ENCODE measurements at places on chromosomes 3 and 15.

- no peak for DNase-seq
Observed at GRCh38 chr15:80736560-80736959, 41.5 kb downstream of the ABHD17C start.

- DNase-seq = no peak
Observed at GRCh38 chr3:81666502-81667121, 94.8 kb downstream of the GBE1 start.

DNA sequence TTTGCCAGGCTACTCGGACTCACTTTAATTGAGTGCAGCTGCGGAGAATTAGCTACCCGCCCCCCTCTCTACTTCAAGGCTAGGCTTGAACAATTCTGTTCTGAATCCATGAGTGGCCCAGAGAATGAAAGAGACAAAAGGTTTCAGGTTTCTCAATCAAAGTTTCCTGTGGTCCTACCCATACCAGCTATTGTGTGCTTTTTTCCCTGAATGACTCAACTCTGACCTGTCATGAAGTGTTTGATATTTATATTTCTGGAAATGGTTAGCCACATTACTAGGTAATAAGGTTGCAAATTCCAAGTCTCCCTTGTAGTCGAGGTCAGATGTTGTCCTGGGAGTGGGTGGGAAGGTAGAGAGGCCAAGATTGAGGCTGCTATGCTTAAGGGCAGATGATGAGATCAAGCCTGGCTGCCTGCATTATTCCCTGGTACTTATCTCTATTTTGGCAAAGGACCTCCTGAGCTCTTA, 392.7 kb upstream of the TBL1XR1 start:
- DNase-seq = no peak

GRCh38 chr3:25663347-25663868, 1.3 kb downstream of the TOP2B start:
- peak; percentile 71 for DNase-seq

DNA sequence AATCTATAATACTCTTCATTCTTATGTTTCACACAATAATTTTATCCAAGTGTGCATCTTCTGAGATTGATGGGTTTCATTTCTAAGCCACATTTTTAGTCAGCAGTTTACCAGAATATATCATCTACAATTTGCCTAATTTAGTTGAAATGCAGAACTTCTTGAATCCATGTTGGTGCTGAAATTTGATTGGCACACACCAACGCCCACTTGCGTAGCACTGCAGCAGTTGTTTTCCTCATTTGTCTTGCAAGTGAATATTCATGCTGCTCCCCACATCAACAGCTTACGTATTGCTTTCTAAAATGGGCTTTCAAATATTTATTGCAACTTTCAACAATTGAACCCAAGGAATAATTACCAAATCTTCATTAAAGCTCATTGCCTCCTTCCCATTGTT, 87.8 kb upstream of the CTDSPL start:
- no peak for DNase-seq

GRCh38 chr3:155553780-155554179, 191.1 kb downstream of the PLCH1 start:
- no peak for DNase-seq

DNA sequence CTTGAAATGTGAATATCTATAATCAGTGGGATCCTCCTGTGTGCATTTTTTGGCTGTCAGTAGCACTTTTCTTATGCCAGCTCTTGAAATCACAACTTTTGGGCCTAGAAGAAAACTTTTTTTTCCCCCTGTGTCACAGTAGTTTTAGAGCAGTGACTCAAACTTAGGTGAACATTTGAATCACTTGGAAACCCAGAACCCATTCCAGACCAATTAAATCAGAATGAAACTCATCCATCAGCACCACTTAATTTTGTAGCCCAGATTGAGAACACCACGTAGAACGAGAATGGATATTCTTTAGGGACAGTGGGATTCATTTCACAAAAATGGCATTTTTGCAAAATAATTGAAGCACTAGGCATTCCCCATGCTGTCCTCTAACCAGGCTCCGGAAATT, 224.8 kb upstream of the NANOGP8 start:
- no peak for DNase-seq

DNA sequence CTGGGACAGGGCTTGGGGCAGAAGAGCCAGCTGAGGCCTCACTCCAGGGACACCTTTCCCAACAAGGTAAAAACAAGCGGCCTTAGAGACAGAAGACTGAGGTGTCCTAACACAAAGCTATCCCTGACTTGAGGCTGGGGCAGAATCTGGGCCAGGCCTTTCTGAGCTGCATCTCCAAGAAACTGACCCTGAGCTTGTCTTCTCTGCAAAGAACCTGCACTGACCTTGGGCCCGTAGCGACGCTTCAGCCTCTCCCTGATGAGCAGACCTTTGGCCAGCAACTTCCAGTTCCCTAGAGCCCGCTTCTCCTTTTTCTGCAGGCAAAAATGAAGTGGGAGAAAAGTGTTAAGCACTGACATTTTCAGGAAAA, 22.2 kb downstream of the TMEM43 start:
- no peak for DNase-seq

Data from RPMI8226 (cell line).